ENCODE measurements at places on chromosomes 12 and 14.

DNA sequence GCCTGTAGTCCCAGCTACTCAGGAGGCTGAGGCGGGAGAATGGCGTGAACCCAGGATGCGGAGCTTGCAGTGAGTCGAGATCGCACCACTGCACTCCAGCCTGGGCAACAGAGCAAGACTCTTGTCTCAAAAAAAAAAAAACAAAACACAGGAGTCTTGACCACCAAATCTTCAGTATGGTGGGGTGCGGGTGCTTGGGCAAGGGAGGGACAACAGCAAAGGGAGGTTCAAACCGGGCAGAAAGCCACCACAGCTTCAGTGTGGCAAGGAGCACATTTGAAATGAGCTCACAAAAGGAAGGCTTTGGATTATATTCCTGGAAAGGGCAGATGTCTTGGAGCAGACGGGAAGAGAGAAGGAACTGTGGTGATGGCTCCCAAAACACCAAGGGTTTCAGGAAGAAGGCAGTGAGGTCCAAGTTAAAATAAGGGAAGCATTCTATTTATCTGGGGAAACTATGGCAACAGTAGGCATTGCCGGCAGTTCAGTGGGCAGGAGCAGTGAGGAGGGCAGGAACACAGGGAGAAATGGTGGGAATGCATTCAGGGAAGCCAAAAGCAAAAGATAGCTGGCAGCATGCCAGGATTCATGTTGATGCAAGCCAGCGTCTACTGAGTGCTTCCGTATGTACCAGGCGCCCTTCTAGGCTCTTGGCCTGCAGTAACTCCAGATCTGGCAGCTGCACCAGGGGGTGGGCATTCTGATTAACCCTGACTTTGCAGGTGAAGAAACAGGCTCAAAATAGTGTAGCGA, 51.0 kb upstream of the SRSF5 start:
- DNase-seq: no peak

DNA sequence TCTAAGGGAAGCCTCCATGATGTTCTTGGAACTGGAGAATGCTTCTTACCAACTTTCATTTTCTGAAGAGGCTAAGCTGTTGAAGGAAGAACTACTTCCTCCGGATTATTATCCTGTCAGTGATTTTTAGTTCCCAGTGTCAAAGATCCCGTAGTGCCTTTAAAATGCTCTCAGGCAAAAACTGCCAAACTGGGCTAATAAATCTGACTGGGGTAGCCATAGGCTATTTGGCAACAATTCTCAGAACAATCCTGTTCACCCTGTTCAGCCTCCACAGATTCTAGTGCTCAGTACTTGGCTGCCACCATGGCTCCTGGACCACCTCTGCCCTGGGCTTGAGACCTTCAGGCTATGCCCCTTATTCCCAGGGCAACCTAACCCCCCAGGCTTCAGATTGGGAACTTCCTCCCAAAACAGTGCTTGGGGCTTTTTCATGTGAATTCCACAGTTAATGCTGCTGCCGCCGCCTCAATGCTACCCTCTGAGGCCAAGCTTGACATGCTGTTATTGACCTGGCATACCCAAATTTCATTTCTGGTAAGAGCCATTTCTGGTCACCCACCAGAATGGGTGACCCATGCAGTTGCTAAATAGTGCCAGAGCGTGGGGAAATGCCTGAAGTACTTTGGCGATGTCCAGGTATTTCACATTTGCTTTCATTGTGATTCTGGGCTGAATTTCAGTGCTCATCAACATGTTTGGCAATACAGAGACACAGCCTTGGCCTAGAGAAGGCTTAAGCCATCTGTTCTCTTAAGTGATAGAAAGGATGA, 110.0 kb upstream of the ARHGAP5 start:
- DNase-seq: no peak

DNA sequence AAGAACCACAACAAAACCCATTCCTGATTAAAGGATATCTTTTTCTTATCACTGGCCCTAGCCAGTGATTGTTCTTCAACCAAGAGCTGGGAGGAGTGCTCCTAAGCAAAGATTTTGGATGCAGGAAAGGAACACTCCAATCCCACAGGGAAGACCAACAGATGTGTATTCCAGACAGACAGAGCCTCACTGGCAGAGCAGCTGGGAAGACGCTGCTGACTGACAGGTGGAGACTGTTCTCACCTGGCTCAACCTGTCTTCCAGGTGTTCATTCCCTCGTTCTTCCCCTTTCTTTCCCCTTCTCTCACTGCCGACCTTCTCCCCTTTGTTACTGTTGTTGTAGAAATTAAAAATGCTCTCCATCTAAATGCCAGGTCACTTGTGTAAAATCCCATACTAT, 89.7 kb upstream of the CCDC198 start:
- DNase-seq: no peak

DNA sequence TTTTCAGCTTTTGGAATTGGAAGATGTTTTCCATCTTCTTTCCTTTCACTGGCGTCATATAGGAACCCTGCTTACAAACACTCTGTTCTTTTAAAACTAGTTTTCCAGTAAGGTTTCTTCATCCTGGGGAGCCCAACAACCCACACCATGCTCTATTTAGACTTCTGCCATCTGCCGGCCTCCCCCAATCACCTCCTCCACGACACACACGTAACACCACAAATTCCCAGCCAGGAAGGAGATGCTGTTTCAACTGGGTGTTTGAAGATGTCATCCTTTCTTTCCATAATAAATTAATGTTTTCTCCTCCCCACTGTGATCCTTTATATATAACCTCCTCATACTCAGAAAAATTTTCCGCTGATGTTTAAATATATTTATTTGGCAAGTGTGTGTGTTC, 231.4 kb upstream of the DDHD1 start:
- no peak for DNase-seq

GRCh38 chr12:108675792-108676191, 42.1 kb upstream of the SELPLG start:
- DNase-seq: no peak

GRCh38 chr14:69133206-69134125, 19.5 kb downstream of the DCAF5 start:
- no peak for DNase-seq

- no peak for DNase-seq
Measured at GRCh38 chr14:54189333-54189732, 207.5 kb upstream of the CDKN3 start.

DNA sequence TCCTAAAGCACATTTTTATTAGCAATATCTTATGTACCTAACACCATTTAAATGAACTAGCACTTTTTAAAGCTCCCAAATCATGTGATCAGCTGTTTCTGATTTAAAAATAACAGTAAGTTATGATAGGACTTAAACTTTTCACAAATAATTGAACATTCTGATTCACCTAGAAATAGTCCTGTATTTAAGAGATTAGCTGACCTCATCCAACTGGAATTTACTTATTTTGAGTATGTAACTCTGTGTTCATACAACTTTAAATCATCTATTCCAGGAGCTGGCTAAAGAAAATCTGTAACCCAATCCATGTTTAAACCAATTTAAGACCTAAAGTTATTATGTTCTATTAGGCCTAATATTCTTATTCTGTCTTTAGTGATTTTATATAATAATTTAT, 184.3 kb downstream of the CCDC91 start:
- no peak for DNase-seq

DNA sequence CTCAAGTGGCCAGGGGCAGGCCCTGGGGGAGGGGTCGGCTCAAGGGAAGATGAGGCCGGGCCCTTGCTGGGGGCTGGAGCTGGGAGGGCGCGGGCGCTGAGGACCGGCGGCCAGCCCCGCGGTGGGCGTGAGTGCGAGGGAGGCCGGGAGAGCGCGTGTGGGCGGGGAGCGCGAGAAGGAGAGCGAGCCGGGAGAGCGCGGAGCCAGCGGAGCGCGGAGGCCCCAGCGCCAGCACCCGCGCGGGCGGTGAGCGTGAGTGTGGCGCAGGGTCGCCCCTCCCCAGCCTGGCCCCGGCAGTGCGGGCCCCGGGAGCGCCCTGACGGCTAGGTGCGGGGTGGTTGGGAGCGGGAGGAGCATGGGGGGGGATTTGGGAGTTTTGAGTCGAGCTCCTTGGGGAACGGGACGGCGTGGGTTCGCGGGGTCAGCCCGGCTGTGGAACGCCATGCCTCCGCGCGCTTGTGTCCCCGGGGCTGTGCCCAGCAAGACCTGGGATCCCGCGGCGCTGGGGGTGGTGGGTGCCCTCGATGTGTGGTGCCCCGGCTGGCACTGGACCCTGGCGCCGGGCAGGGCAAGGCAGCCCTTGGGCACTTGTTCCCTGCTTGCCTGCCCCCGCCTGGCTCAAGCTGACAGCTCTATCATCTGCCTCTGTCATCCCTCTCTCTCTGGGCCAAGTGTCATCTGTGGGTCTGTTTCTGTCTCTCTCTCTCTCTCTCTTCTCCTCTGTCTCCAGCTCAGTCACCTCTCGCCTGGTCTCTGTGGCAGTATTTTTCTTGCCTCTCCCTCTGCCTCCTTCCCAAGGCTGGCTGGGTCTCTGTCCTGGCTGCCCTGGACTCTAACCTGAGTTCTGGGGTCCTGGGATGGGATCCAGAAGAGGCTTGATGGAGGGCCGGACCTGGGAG, at the start of gene LBHD2:
TSS of gene LBHD2 (plus strand) at position 190 of the 899 bp plus-strand sequence. CDS start 1,803 bp downstream, outside the sequence.
- DNase-seq: no peak

GRCh38 chr14:50839048-50839447, 8.1 kb upstream of the NIN start:
- DNase-seq: no peak

DNA sequence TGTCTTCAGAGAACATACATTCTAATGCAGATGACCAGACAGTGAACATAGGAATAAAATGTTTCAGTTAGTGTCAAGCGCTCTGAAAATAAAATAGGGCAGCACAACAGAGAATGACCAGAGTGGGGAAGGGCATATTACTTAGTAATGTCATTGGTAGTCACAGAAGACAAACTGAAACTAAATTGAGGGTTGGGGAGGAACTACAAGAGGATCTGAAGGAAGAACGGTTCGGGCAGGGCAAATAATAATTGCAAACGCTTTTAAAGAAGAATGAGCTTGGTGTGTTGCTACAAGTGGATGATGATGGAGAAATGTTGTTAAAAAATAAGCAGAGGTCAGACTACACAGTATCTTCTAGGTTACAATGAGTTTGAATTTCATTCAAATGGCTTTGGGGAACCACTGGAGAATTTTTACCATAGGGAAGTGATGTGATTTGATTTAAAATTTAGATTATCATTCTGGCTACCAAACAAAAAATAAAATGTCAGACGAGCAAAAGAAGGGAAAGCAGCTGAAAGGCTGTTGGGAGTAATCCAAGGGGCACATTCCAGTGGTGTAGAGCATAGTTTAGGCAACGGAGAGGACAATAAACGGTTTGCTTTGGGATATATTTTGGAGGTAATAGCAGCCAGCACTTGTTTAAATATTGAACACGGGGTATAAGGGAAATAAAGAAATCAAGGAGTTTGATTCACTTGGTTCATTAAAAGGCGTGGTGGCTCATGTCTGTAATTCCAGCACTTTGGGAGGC, 56.3 kb upstream of the SLC6A13 start:
- DNase-seq: no peak

GRCh38 chr14:96148631-96149030, 56.0 kb upstream of the BDKRB2 start:
- no peak for DNase-seq

DNA sequence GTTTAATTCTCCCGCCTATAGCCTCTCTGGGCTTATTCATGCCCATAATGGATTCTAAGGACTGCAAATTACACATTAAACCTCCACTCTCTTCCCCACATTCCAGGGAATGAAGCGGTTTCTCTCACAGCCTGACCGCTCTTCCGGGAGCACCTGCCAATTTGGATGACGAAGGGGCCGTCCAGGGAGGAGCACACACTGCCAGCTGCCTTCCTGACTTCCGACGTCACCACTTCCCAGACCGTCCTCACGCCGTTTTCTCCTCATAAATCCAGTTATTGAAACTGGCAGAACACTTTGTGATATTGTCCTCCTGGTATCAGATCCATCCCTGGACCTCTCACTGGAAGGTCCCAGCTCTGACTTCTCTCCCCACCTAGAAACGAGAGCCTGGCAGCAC, 87.6 kb downstream of the GCH1 start:
- no peak for DNase-seq

- DNase-seq: no peak
Measured at GRCh38 chr12:11801643-11802042, 152.2 kb downstream of the ETV6 start.

GRCh38 chr14:33777681-33778080, 173.2 kb downstream of the EGLN3 start:
- no peak for DNase-seq

GRCh38 chr14:85186082-85186481, 343.9 kb upstream of the FLRT2 start:
- DNase-seq: no peak

GRCh38 chr14:72932893-72933292, 6.6 kb downstream of the DCAF4 start:
- DNase-seq: no peak

DNA sequence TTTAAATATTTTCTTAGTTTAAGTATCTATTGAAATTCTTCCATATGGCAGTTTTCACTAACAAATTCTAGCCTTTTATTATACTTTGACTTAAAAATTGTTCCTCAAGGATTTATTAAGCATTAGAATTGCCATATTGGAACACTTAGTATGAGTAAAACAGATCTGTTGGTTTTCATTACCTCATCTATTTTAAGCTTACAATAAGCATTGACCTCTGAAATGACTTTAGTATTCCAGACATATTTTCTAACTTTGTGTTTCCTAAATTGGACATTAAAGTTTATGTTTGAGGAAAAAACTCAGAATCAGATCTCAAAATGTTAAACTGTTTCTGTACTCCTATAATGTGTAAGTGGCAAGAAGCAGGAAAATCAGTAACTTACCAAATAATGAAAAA, 48.4 kb downstream of the CSRP2 start:
- no peak for DNase-seq

- DNase-seq: no peak
Measured at GRCh38 chr14:36055681-36056225, 120.8 kb downstream of the PTCSC3 start.

GRCh38 chr12:39000370-39000769, 95.0 kb upstream of the CPNE8 start:
- DNase-seq: no peak

Data from stimulated activated CD4-positive, alpha-beta T cell treated with anti-CD3 and anti-CD28 coated beads, Interleukin-15, amount 100 ng/mL, for 1 hour (primary cell).